Esophagus mucosa (tissue), 1 donor: ENCODE measurements at places on chromosomes 3 and 15. TPM values are rescaled to one million over a fixed set of nuclear protein-coding genes. Genes with fewer than 3 reads are reported as not detected.
A peak's percentile ranks its signal among the peaks of the same experiment; 100 is the strongest.

DNA sequence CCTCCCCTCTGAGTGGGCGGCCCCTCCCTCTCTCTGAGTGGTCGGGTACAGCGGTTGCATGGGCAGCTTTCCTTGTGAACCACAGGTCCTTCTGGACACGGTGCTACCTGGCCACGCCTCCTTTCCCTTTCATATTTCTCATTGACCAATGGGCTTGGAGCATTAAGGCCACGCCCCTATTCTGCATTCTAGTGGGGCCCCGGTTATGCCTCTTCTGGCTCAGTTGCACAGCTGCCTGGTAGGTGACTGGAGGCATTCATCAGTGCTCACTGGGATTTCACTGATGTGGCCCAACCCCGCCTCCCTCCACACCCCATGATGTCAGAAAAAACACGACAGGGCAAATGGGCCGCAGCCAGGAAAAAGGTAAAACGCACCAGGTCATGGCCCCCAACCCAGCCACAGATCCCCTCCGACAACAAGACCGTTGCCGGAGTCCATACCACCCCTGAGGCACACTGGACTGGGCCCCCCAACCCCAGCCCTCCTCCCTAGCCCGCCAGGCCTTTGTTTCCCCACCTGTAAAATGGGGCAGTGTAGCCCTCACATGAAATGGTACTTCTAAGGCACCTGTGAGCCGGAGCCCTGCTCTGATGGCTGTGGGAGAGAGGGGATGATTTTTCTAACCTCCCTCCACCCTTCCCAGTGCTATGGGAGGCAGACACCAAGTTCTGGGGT lies 26.3 kb downstream of the NGRN start:
- ATAC-seq = peak; percentile 84

DNA sequence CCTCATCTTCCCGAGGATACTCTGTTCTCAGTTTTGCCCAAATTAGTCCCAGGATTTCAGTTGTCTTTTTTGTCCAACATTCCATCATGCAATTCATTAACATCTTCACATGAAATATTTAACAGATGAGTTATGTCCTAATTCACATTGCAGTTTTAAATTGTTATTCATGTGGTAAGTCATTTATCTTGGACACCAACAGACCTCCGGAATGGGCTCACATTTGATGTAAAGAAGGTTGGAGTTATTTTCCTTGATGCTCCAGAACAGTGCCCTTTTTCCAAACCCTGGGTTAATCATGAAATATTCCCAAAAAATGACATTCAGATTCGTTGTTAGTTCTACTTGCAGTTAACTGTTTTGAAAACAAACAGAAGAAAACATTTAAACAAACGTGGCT lies 32.8 kb upstream of the LRTM1 start:
- ATAC-seq = no peak

- peak; percentile 62 for ATAC-seq
Observed at GRCh38 chr15:39641191-39641889, 60.5 kb downstream of the THBS1 start.

DNA sequence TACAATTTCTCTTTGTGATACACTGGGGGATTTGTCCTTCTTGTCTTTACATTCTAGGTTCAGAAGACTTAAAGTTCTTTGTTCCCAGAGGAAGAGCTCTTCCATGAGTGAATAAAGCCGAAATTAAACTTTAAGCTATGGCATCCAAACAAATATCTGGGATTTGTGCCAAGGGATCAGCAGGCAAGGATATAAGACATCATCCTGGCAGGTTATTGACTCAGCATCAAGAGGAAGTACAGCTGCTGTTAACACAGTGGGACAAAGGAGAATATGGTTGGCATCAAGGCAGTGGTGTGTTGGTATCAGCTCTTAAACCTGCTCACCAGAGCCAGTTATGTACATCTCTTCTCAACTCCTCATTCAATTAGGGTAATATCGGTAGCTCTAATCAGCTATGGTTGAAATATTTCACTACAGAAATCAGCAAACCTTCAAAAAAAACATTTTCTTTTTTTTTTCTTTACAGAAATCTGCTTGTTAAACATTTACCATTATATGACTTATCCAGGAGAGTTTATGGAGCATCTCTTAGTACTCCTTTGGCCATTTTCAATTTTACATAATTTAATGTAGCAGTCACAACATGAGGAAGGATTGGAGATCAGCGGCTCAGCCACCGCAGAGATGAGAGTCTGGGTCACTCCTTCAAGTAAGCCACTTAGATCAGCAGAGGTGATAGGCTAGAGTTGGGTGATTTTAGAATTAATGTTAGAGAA lies 1198.6 kb upstream of the EPHA6 start:
- ATAC-seq = no peak

DNA sequence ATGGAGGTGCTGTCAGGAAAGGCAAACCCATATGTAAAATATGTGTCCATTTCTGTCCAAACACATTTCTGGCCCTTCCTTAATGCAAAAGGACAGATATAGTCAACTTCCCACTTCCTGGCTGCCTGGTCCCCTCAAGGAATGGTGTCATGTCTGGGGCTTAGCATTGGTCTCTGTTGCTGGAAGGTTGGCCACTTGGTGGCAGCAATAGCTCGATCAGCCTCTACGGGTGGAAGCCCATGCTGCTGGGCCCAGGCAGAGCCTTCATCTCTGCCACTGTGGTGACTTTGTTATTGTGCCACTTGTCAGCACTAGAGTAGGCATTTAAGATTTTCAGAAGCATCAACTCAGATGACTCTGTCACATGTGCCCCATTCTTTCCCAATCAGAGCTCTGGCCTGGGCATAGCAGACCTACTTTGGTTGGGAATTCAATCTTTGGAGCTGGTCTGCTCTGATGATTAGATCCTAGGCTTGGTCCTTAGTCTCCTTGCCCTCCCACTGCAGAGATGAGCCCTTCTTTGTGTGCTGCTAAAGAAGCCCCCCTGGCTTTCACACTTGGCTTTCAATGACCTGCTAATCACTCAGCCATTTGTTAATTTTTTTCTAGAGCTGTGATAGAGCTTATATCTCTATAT lies 51.0 kb upstream of the SPSB4 start:
- ATAC-seq = peak; percentile 76

- no peak for ATAC-seq
Observed at GRCh38 chr15:29773816-29774215, 48.5 kb downstream of the TJP1 start.

DNA sequence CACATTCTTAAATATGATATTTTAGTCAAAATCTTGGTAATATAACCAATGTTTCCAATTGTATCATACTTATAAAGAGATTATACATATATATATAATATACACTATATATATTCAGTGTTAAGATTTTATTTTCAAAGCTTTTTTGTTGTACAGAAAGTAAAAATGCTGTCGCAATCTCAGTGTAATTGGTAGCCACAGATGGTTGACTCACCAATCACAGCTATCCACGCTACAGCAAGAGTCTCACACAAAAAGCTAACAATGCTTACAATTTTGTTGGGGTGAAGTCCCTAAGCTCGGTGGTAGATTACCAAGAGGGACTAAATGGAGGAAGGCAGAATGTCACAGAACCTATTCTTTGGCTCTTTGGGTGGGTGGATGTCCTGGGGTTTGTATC lies 16.9 kb upstream of the CFAP161 start:
- ATAC-seq = peak; percentile 33

- no peak for ATAC-seq
Observed at GRCh38 chr3:11618904-11619303, 24.8 kb downstream of the VGLL4 start.

GRCh38 chr3:40461161-40461560 lies 4.0 kb downstream of the RPL14 start:
- ATAC-seq = no peak

GRCh38 chr15:49079340-49080039 lies 33.2 kb upstream of the SECISBP2L start:
- no peak for ATAC-seq

- ATAC-seq = no peak
Observed at GRCh38 chr3:14959359-14959943, 12.1 kb downstream of the NR2C2 start.

- no peak for ATAC-seq
Observed at GRCh38 chr15:89753855-89754254, 2.8 kb upstream of the MESP1 start.

DNA sequence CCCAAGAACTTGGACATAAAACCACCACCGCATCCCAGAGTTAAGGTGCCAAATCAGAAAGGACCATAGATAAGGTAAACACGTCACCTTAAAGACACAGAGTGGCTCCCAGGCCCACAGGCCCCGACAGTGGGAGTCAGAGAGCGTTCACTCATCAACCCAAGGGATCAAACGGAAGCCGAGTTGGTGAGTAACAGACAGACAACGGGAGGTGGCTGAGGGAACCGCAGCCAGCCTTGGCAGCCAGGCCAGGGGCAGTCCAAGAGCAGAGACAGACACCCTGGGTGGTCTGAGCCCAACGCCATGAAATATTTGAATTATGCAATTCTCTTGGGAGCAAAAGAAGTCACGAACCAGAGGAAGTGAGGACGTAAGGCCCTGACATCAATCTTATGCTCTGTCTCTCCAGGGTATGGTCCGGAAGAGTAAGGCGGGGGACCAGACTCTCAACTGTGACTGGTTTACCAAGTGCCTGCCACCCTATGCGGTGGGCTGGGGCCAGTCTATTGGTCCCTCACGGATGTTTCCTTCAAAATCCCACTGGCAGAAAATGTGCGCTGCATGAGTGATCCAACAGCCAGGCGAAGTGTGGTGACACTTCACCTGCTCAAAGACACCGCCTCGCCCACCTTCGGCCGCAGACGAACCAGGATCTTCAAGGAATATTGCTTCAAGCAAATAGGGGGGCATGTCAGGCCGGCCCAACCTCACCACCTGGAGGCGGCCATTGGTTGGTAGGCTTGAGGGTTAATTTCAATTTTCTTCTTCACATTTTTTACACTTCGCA lies 34.3 kb downstream of the TMEM44 start:
- ATAC-seq = peak; percentile 18

The SPATA12 gene
- total RNA-seq = not detected

The TMEM212 gene
- total RNA-seq = not detected

The TM6SF1 gene
- 0.48 TPM for total RNA-seq
